ENCODE measurements at places on chromosomes 6 and 20.

GRCh38 chr6:75261299-75261698 lies 17.7 kb upstream of the COX7A2 start:
- DNase-seq = no peak

GRCh38 chr6:792662-793061 lies 99.7 kb upstream of the EXOC2 start:
- DNase-seq = no peak

GRCh38 chr6:37426945-37427510 lies 6.0 kb upstream of the CMTR1 start:
- no peak for DNase-seq

- no peak for DNase-seq
These were observed 43.9 kb upstream of the DEK start for GRCh38 chr6:18308070-18308735.

DNA sequence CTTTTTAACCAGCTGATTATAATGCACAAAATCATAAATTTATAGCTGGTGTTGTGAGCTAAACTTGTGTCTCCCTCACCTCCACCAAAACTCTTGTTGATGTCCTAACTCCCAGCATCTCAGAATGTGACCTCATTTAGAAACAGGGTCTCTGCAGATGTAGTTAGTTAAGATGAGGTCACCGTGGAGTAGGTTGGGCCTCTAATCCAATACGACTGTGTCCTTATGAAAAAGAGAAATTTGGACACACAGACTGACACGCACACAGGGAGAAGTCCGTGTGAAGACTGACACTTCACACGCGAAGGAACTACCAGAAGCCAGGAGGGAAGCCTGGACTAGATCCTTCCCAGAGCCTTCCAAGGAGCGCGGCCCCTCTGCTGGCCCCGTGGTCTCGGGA lies 46.5 kb downstream of the TRAM2 start:
- no peak for DNase-seq

DNA sequence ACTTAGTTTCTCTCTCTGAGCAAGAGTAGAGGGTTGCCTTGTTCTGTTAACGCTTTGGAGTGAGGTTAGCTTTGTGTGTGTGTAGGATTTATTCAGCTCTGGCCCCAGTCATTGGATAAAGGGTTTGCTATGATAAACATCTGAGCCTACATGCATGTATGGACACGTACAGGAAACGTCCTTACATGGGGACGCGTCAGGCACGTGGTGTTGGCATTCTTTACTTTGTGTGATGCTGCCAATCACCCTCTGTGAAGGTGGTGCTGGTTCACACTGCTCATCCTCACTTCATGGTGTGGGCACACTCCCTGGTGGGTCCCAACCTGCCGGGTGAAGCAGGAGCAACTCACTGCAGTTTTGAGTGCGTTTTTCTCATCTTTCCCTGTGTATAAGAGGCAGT lies 53.4 kb upstream of the CD93 start:
- DNase-seq = no peak

DNA sequence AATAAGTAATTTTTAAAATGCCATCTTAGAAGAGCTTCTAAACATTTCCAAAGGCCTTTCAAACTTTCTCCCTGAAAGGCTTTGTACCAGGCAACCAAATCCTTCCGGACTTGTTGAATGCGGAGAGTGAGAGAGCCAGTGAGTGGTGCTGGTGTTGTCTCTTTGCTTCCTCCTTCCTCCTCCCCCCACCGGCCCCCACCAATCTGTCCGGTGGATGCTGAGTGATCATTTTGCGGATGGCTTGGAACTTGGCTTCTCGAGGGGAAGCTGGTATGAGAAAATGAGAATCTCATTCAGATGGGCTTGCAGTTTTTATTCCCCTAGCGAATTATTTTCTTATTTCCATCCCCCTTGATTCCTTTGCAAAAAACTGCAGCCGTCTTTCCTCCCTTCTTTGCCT lies 97.3 kb downstream of the ANKRD60 start:
- DNase-seq = no peak

DNA sequence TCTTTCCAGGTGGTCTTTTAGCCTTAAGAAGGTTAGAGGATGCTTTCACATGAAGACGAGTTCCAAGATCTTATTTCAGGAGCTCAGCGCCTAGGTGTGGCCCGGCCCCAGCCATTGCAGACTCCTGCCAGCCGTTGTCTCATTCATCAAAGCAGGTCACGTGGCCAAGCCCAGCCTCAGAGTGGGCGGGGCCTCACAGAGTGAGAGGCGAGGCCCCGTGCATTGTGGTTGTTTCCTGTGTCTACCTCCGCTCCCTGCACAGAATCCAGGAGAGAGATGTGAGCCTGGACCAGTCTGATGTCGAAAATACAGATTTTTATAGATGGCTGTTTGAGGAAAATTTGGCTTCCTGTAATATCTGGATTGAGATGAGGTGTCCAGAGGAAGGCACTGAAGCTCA lies 49.2 kb upstream of the CST5 start:
- DNase-seq = no peak

- DNase-seq = peak; percentile 37
These were observed 33.9 kb downstream of the PSMG4 start for GRCh38 chr6:3292431-3293197.

GRCh38 chr6:106535012-106535411 lies 94.3 kb downstream of the RTN4IP1 start:
- no peak for DNase-seq

DNA sequence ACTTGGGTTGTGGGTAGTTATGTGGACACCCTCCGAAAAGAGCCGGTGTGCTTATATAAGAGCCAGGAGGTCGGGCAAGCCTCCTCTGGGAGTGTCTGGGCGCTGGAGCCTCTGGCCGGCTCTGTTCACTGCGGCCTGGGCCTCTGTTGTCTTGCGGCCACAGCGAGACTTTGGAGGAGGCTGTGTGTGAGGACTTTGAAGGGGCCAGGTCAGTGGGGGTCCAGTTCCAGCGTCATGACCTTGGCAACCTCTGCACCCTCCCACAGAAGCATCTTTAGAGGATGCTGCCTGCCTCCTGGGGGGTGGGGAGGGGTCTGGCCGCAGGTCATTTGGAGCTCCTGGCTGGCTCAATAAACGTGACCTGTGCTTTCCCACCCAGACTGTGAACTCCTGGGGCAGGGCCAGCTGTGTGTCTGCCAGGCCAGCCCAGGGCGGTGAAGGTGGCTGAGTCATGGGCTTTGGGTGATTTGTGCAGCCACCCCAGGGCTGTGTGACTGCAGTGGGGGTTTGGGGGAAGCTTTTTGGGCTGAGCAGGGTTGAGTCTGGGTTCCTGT lies 1.2 kb downstream of the TCEA2 start:
- DNase-seq = no peak

GRCh38 chr6:154522576-154522975 lies 12.1 kb upstream of the CNKSR3 start:
- DNase-seq = no peak

- DNase-seq = no peak
These were observed 751.1 kb upstream of the MAP3K7 start for GRCh38 chr6:91337967-91338366.

DNA sequence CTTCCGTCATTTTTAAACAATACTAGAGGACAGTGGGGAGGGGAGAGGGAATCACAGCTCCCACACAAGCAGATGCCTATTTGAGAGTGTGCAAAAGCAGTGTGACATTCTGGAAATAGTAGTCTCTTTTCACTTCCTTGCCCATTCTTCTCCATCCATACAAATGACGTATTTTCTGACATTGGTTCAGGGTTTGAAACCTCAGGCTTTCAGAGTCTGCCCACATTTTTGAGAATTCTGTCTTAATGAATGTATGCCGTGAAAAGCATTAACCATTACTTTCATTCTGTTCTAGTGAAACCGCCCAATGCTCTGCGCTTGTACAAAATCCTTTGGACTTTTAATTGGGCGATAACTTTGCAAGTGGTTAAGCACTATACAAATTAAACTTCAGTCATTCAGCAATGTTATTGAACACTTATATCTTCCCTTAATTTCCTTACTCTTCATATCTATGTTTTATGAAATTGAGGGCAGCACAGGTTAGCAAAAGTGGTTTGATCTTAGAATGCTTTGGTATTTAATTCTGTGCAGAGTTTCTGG lies 265.7 kb downstream of the SOX4 start:
- DNase-seq = no peak
